B cell (primary cell): ENCODE measurements at places on chromosomes 7 and 10. TPM values are rescaled to one million over a fixed set of nuclear protein-coding genes. Genes with fewer than 3 reads are reported as not detected.

GUSB gene
- total RNA-seq: 65.4 and 66.4 TPM in 2 replicates

SPDYE9 gene
- not detected in 2 replicates for total RNA-seq

RPEL1 gene
- total RNA-seq: not detected in 2 replicates

SUN3 gene
- total RNA-seq: not detected in 2 replicates

ANXA8L1 gene
- not detected in 2 replicates for total RNA-seq

GRCh38 chr7:2472739-2473138 is 3.5 kb downstream of the GRIFIN start:
- DNase-seq: no peak
